HFF-Myc (cell line): ENCODE measurements at places on chromosomes 4 and X.

- DNase-seq = no peak
Measured at GRCh38 chrX:95974890-95975289, 709.8 kb upstream of the DIAPH2 start.

DNA sequence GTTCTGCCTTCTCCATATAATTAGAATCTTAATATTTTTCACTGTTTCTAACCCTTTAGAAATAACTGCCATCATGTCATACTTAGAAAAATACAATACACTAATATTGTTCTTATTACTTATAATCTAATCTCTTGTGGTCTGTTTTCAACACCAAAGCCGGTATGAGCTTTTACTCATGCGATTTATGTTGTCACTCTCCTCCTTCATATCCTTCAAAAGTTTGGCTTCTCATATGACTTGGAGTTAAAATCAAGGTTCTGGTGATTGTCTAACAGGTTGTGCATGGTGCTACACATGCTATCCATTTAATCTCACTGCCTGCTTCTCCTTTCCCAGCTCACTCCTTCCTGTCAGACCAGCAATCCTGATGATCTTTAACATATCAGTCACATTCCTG lies 1392.9 kb downstream of the ARAP2 start:
- peak; percentile 27 for DNase-seq

GRCh38 chr4:52961666-52962412 lies 99.7 kb downstream of the RASL11B start:
- DNase-seq = no peak

DNA sequence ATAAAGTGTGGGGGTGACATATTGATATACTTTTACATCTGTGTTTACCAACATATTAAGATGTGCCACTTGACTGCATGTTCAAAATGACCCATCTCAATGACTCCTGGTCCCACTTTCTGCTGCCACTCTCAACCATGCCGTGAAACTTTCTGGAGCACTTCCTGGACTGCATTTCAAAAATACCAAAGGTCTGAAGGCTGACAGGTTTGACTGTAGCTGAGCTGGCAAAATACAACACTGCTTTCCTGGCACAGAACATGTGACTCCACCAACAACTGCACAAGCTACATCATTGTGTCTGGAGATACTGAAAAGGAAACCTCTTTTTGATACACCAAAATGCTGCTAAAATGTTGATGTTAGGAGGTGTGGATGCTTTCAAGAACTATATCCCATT lies 184.8 kb downstream of the UNC5C start:
- DNase-seq = no peak

DNA sequence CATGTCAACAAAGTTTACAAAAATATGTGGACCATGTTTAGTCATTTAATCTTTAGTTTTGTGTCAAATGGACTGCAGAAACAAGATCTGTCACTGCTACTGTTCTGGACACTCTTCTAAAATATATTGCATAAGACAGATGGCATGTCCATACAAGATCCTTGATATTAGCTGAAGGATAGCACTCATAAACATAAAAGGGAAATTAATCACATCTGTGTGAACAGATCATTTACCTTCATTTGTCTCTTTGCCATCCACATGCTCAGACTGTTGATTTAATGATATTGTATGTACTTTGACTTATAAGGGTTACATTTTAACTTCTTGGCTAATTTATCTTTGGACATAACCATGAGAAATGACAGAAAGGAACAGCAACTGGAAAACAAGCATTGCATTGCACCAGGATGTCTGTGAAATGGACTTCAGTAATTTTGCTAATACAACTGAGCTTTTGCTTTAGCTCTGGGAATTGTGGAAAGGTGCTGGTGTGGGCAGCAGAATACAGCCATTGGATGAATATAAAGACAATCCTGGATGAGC lies at the start of gene UGT2B7:
Gene UGT2B7, plus strand, starts transcription at position 364 of the 546 bp plus-strand sequence. Its CDS starts 47 bp downstream, at position 411.
- no peak for DNase-seq

DNA sequence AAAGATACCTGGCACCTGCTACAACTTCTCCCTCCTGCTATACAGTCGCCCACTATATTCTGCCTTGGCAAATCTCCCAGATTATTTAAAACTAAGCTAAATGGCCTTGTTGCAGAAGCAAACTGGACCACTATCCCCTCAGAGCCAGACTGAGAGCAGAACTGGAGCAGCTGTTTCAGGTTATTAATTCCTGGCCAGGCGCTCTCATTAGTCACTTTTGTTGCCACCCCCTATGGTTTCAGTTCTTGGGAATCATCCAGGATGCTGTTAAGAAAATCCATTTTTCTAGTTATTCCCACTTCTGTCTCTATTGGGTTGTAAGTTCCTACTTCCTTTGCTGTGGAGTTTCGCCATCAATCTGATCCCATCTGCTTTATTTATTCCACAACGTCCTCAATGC lies 30.1 kb downstream of the ADGRA3 start:
- DNase-seq = peak; percentile 41

DNA sequence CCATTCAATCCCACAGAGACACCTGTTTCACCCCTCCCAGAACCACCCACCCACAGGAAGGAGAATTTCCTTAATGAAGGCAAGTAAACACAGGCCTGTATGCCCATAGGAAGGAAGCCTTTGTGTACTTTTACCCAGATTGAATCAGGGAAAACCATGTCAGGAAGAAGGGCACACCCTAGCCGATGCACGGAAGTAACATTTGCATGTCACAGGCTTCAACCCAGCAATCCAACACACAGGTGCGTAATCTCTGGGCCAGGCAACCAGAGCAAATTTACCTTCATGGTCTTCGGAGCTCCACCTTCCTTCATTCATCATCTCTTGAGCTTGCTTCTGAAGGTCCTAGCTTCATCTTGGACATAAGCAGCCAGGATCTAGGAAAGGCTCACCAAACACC lies 206.3 kb downstream of the SHROOM3 start:
- DNase-seq = no peak

DNA sequence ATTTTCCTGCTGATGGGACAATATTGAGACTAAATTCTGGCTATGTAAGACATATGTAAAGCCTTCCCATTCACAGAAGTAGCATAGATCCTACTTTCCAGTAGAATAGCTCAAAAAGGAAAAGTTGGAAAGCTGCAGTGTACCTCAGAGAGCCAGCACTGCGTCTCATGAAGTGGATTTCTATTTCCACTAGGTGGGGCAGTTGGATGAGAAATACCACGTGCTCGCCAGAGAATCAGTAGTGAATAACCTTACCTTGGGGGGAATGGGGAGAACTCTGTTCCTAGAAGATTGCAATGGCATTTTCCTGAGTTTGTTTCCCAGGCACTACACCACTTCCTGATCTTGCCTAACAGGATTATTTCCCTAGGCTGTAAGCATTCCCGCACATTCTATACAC lies 907.1 kb downstream of the FSTL5 start:
- no peak for DNase-seq

- no peak for DNase-seq
Measured at GRCh38 chr4:126603825-126604224, 1028.9 kb upstream of the INTU start.

DNA sequence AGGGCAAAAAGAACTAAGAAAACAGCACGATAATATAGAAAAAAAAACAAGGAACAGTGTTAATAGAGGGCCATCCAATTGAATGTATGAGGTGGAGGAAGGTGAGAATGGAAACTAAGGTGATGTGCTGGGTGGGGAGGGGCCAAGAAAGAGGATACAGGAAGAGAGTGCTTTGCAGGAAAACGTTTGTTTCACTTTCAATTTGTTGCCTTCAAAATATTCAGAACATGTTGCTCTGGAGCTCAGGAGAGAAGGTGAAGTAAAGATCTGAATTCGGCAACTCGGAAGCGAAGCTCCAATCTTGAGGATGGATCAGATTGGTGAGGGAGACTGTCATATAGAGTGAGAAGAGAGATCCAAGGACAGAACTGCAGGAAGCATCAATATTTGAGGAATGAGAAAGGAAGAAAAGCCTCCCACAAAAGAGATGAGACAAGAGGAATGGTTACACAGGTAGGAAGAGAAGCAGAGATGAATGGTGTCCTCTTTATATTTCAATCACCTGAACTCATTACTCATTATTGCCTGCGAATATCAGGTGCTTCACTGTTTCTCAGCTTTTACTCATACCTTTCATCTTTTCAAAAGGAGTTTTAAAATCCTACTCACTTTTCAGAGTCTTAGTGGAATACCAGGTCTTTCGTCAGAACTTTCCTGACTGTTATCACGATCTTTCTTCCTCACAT lies 14.7 kb upstream of the SEC24D start:
- DNase-seq = no peak

DNA sequence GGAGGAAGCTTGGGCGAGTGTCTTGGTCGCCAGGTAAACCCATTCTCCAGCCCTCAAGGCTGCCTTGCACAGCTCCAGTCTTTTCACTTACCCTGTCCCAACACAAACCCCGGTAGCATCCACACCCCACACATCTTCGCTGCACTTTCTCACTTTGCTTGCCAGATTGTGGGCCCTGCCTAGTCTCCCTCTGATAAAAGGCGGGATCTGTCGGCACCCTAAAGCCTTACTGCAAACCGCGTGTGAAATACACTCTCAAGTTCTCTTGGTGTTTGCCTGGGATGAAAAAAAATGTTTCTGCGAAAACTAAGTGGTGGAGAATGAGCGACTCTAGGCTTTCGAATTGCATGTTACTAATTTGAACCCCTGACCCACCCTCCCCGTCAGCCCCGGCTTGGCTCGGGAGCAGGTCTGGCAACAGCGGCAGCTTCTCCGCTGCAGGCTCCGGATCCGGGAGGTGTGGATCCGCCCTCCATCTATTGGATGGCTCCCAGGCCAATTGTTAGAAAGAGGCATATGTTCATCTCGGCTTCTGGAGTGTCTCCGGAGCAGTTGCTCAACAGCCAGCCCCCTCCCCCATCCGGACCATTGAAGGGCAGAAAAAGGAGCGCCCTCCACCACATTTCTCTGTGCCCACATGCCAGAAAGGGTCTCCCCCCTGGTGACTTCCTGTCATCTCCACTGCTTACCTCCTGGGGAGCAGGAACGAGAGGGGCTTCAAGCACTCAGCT lies 3.0 kb upstream of the CITED1 start:
- DNase-seq = no peak

GRCh38 chr4:105708181-105709080 lies at the start of the genes GSTCD and INTS12:
TSS of gene GSTCD (plus strand) at chr4:105708784. CDS start at chr4:105717614, 8,830 bp downstream.
TSS of gene INTS12 (minus strand) at chr4:105708689. CDS start at chr4:105700005, 8,684 bp downstream.
- peak; percentile 77 for DNase-seq

- DNase-seq = no peak
Measured at GRCh38 chr4:71209161-71209560, 129.7 kb upstream of the SLC4A4 start.

DNA sequence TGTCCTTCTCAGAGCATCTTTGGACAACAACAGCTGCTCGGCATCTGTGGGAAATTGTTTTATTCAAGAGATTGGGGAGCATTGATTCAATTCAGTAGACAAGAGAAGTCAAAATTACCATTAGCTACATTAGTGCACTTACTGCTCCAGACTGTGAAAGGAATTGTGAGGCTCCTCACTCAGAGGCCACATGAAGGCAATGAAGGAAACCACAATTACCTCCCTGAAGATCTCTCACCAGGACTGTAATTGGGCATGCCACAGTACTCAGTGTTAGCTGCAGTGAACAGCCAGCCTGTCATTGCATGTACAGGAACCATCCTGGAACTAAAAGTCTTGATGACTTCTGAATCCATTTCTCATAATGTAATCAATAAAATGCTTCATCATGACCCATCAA lies 144.8 kb downstream of the PPA2 start:
- DNase-seq = no peak

- no peak for DNase-seq
Measured at GRCh38 chrX:71541210-71542022, 8.5 kb downstream of the OGT start.

DNA sequence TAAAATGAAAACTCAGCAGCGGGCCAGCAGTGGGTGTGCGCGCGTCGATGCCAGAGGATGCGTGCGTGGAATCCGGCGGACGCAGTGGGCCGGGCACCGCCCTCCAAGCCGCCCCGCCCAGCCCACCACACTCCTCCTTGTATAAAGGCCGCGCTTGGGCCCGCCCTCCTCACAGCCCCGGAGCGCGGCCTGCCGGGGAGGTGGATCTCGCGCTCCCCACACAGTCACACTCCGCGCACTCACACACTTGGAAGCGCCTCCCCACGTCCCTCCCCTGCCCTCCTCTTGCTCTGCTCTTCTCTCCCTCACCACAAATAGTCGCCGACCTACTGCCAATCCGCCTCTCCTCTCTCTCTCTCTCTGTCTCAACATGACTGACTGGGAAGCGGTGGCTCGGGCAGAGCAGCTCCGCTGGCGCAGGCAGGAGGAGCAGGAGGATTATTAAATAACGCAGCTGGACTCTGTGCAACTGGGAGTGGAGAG lies at the start of gene CCSER1:
Gene CCSER1, plus strand, starts transcription at position 172 of the 483 bp plus-strand sequence.
- DNase-seq = no peak

GRCh38 chrX:111338095-111338698 lies 67.9 kb upstream of the CAPN6 start:
- no peak for DNase-seq

DNA sequence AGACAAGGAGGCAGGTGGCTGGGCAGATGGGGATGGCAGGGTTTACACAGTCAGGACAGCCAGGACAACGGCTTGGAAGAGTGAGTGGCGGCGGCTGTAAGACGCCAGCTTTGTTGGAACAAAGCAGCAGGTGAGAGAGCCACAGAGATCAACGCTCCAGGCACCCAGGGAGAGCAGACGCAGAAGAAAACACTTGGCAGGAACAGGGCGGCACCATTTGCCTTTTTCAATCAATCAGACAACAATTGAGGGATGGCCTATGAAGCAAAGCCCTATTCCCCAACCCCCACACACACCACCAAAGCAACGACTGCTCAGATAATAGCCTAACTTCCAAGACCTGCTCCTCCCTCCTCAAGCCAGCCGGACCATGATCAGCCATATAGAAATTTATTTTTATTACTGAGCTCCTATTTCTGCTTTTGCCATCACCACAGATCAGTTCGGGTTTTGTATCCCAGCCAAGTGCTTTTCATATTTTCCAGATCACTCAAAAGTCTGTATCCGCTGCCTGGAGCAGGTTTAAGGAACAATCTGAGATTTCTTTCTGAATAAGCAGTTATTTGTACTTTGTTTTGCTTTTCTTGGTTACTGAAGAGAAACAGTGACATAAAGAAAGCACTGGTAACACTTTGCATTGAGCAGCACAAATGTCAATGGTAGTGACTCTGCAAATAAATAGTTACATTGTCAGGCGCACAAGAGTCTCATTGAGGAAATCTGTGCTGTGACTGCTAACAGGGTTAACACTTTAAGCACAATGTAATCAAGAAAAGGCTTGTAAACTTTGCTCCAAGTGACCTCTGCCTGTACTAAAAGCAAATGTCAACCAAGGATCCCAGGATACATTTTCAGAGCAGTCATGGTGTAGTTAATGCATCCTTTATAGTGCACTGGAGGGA lies 81.8 kb upstream of the RBPJ start:
- no peak for DNase-seq

DNA sequence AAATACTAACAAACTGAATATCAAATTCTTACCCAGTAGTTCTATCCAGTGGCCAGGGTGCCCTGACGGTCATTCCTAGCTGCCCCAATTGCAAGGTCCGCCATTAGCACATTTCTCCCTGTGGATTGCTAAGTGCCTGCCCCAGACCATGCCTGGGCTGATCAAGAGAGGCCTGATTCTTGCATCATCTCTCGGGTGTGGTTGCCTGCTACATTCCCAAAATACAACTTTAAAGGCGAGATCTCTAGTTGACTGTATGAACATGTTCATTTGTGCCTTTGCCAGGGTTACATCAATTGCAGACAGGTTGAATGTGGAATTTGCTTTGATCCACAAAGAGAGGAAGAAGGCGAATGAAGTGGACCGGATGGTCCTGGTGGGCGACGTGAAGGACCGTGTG lies 28.0 kb downstream of the PRPS2 start:
- no peak for DNase-seq
